ENCODE measurements at places on chromosomes 16 and 17.

DNA sequence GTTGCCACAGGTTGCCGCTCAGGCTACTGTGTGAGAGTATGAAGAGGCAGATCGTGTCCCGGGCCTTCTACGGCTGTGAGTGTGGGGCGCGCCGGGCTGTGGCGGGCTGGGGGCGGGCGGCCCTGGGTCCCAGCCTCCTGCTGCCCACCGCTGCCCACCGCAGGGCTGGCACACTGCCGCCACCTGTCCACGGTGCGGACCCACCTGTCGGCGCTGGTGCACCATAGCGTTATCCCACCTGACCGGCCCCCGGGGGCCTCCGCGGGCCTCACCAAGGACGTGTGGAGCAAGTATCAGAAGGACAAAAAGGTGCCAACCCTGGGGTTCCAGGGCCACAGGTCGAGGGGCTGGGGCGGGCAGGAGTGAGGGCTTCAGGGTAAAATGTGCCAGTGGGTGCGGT is 28.7 kb downstream of the MNT start:
- no peak for DNase-seq

DNA sequence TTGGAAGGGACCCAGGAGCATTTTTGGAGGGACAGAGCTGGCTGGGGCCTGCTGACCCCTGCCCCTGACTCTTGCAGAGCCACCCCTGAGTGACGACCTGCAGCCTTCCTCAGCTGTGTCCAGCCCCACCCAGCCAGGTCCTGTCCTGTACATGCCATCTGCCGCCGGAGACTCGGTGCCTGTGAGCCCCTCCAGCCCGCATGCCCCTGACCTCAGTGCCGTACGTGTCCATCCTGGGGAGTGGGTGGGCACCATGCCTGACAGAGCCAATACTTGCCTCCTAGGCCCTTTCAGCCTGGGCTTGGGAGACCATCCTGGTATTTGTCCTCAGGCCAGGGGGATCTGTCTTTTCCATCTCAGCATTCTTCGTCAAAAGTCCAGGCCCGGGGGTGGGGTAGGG is 27.5 kb downstream of the UNC13D start:
- DNase-seq, result no peak

DNA sequence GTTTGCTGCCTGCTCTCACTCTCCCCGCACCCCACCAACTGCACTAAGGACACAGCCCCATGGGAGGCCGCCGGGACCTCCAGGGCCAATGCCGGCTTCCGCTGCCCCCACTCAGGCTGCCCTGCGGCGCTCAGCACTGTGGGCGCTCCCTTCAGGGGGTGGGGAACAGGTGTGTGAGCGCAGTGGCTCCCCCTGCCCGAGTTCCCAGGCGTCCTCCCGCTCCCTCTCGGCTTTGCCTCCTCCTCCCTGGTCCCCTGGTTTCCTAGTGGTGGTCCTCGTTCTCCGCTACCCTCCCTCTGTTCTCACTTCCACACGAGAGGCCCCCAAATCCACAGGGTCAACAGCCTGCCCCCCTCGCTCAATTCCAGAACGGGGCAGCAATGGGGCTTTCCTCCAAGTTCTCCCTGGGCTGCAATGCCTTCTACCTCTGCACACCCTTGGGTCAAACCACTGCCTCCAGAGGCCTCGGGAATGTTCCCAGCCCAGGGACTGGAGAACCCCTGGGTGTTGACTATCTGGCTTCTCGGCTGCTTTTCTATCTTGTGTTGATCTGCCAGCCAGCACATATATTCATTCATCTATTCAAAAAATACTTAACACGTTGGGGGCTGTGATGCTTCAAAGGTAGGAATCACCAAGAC is 9.9 kb downstream of the FOXJ1 start:
- no peak for DNase-seq

GRCh38 chr17:12665263-12666210 is at the start of gene MYOCD:
MYOCD (plus strand) TSS chr17:12665890; CDS start chr17:12666189, 299 bp downstream.
- DNase-seq, result no peak

GRCh38 chr16:72371307-72372086 is 199.5 kb upstream of the PMFBP1 start:
- no peak for DNase-seq

DNA sequence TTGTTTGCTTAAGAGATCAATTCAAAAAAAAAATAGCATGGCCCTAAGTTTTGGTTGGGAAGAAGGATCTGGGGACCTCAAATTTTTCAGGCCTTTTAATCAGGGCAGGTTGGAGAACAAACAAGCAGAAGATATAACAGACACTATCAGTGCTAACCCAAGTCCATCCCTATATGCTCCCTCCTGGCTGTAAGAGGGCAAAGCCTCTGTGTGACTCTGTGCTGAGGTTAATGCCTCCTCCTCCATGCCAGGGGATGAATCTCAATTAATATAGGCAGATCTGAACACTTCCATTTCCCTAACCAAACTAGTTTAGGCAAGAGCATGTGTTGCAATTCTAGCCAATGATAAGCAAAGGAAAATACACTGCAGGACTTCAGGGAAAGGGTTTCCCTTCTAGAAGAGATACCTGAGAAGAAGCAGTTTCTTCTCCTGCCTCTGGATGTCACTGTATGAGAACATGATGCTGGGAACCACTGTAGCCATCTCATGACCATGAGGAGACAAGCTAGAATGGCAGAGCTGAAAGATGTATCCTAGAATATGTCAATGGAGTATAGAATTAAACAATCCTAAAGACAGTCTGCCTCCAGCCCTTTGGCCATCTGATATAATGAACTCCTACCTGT is 76.0 kb downstream of the CHD9NB start:
- DNase-seq, result no peak

- no peak for DNase-seq
These were observed 26.8 kb downstream of the RNF157 start for GRCh38 chr17:76213491-76213890.

GRCh38 chr16:58026139-58026704 is 668 bp downstream of the MMP15 start:
- no peak for DNase-seq

DNA sequence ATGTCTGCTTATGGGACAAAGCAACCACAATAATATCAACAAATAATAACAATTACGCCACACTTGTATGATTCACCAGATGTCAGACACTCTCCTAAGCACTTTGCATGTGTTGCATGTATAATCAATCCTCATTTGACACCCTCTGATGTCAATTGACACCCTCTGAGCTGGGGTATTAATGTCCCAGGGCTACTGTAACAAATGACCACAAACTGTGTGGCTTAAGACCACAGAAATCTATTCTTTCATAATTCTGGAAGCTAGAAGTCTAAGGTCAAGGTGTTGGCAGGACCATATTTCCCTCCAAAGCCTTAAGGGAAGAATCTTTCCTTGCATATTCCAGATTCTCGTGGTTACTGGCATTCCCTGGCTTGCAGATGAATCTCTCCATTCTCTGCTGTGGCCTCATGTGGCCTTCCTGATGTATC is 112.7 kb downstream of the NPIPB5 start:
- DNase-seq, result no peak

DNA sequence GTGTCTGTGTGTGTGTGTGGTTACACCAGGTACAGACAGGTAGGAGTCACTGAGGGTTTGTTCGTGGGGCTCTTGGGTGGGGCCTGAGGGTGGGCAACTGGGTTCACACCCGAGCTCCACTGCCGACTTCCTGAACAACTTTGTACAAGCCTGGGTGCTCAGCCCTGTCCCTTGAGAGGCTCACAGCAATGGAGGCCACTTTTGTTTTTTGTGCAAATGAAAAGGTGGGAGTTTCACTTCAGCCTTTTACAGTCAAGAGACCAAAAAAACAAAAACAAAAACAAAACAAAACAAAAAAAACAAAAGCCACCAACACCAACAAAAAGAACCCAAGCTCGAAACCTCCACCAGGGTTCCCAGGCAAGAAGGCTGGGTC is 2.4 kb downstream of the RHBDF2 start:
- DNase-seq, result no peak

GRCh38 chr16:80994451-80994850 is 12.2 kb downstream of the CMC2 start:
- DNase-seq, result no peak

GRCh38 chr17:68273722-68274121 is 17.2 kb downstream of the SLC16A6 start:
- DNase-seq, result no peak

DNA sequence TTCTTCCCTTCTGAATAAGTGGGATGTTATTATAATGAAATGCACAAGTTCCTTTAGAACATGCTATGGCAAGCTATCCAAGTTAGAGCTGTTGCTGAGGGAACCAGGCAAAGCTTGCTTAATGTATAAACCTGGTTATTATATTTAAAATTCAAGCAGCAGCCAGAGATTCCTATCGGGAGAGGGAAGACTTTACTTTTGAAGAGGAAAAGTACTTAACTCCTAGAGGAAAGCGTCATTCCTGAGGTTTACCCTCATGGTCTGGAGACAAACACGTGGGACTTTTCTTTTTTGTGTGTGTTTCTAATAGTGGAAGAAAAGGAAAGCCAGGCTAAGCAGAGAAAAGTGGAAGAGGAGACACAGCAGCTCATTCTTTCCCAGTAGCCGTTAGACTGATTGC is 39.9 kb upstream of the MYH10 start:
- DNase-seq, result no peak

DNA sequence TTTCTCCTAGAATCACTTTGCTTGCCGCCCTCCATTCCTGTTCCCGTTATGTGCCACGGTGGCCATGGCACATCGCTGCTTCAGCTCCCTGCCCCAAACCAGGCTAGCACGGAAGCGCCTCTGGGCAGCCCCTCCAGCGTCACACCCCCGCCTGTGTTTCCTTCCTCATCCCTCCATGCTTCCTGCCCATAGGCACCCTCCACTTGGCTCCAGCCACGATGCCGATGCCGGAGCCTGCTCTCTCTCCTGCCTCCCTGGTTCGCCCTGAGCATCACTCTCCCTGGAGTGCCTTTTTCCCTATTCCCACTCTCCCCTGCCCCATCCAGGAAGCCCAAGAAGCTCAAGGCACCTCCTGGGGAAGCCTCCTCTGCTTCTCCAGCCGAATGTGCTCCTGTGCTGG is 3.2 kb upstream of the ARHGAP23 start:
- DNase-seq, result no peak

DNA sequence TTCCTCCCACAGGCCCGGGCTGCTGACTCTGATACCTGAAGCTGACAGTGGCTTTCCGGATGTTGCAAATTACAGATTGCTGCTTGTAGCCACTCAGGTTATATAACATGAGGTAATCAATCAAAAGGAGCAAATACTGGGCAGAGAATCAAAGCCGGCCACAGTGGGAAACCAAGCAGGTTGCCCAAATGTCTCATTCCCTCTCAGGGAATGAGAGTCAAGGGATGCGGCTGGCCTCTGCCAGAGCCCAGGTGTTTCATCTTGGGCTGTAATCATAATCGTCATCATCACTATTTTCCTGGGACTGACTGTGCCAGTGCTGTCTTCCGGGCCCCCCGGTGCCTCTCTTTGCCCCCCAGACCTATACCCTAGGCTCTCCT is 292.4 kb upstream of the FOXF1 start:
- DNase-seq, result no peak

DNA sequence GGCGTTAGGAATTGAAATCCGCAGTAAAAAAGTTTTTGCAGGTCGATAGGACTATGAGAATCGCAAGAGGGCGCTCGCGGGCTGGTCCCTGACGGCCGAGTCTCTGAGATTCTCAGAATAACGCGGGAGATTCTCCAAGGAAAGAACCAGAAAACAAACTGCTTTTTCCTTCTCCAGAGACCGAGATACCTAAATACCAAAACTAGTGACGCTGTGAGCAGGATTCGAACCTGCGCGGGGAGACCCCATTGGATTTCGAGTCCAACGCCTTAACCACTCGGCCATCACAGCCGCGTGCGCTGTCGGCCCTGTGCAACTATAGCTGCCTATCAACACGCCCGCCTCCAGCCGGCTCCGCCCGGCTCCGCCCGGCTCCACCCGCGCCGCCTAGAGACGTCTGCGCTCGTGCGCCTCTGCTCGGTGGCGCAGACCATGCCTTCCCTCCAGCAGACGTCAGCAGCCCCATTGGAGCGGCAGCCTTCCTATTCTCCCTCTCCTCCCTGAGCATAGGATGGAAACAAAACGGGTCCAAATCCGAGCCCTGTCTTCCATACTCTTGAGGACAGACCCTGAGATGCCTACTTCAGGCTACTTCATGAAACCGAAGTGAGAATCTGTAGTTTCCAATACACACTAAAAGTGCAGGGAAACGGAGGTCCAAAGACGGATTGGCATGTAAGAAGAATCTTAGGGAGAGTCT is 13.4 kb downstream of the PER1 start:
- DNase-seq, result peak; percentile 95

DNA sequence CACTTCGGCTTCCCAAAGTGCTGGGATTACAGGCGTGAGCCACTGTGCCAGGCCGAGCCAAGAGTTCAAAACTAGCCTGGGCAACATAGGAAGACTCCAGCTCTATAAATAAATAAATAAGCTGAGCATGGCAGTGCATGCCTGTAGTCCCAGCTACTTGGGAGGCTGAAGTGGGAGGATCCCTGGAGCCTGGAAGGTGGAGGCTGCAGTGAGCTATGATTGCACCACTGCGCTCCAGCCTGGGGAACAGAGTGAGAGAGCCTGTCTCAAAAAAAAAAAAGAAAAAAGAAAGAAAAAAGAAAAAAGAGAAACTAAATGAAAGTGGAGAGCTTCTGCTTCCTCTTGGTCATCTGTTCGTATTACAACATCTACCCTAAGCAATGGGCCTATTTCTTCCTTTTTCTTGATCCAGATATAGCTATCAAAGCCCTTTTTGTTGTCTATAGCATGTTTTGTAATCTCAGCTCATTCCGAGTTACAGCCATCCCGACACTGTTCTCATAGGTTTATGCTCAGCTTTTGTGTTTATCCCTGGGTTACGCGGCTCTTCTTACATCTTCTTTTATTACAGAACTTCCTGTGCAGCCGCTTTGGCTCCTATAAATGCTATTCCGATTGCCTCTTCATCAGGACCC is 14.1 kb upstream of the MAPK3 start:
- no peak for DNase-seq

GRCh38 chr17:27536781-27537180 is 80.5 kb downstream of the KSR1 start:
- no peak for DNase-seq

DNA sequence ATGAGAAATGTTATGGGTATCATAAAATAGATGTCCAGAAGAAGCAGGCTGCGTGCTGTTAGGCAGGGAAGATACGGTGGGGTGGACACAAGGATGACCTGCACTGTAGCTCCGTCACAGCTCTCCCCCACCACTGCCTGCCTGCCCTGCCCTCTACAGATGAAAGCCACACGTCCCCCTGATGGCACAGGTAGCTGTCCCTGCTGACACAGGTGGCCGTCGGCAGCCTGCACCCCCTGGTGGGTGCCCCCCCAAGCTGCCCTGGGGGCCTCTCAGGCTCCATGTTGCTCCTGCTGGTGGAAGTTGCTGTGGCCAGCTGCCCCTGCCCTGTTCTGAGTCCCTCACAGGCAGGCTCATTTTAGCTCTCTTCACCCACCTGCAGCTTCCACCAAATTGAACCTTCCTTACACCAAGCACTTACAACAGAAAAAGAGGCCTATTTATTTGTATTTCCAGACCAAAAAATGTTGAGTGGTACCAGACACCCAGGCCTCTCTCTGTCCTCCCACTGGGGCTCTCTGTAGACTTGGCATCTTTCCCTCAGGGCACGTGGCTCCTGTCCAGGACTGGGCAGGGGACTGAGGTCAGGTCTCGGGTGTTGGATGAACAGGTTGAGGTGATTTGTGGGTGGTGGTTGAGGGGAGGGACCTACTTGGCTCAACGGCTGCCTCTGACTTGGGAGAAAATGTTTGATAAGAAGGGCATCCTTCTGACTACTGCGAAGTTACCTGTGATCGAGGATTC is 50.1 kb upstream of the CACNG5 start:
- DNase-seq, result no peak

GRCh38 chr17:58525239-58525638 is 10.8 kb upstream of the MTMR4 start:
- no peak for DNase-seq

Measured in activated naive CD4-positive, alpha-beta T cell (primary cell).